Ovary (tissue), 10 donors: ENCODE measurements at places on chromosomes 4 and X. TPM values are rescaled to one million over a fixed set of nuclear protein-coding genes. Genes with fewer than 3 reads are reported as not detected.

GRCh38 chrX:23792861-23793553 lies 10.0 kb downstream of the SAT1 start:
- no peak overlapping the region for H3K27ac ChIP-seq
- H3K4me3 ChIP-seq, result no peak overlapping the region
- H3K27me3 ChIP-seq, result no peaks in the 10 kb centered on the region
- H3K4me1 ChIP-seq, result no peaks in the 10 kb centered on the region
- H3K36me3 ChIP-seq, result no peaks in the 10 kb centered on the region
- DNase-seq, result no peak

GRCh38 chrX:40809210-40809609 lies 73.9 kb upstream of the MED14 start:
- no peak for DNase-seq
- no peaks in the 10 kb centered on the region for H3K4me1 ChIP-seq

DNA sequence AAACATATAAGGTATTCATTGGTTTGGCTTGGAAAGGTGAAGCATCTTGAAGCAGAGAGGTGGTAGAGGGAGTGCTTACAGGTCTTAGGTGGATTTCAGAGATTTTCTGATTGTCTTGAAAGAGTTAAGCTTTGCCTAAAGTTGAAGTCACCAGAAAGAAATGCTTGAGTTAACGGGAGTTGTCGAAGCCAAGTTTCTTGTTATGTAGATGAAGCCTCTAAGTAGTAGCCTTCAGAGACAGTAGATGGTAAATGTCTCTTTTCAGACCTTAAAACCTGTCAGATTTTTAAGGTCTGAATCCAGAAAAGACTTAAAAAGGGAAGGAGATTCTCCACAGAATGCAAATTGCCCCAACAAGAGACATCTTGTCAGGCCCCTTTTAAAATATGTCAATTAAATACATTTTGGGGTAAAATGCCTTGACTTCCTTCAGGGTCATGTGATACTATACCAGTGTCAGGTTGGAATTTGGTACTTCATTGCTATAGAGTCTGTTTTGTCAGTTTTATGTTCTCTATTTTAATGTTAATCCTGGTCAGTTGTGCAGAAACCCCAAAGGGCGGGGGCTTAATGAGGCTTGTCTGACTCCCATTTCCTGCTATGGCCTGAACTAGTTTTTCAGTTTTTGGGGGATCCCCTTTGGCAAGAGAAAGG lies 81.0 kb downstream of the PCDH18 start:
- DNase-seq, result no peak
- H3K4me3 ChIP-seq, result no peak overlapping the region
- no peaks in the 10 kb centered on the region for H3K4me1 ChIP-seq
- H3K36me3 ChIP-seq, result no peaks in the 10 kb centered on the region

DNA sequence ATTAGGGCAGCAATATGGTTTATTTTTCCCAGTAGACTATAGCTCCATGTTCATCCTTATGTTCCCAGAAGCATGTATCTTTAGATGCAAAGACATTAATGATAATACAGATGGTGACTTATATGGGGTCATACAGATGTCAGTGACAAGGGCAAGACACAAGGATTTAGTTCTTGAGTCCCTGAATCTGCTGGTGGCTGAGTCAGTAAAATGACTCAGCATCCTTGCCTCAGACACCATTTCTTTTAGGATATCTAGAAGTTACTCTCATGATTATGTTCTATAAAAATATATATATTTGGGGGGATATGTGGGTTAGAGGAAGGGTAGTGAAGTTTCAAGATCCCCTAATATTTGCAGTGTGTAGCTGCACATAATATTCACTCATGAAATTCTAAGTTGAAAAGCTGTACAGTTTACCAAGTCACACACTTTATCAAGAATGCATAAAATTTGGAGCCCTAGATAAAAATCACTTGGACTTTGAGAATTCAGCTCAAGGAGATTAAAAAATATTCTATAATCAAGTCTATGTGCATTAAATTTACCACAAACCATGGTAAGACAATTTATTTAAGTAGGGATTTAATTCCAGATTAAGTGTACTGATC lies 101.9 kb downstream of the LNX1 start:
- H3K4me3 ChIP-seq, result no peak overlapping the region
- no peak for DNase-seq
- H3K27ac ChIP-seq, result no peak overlapping the region
- no peaks in the 10 kb centered on the region for H3K36me3 ChIP-seq

DNA sequence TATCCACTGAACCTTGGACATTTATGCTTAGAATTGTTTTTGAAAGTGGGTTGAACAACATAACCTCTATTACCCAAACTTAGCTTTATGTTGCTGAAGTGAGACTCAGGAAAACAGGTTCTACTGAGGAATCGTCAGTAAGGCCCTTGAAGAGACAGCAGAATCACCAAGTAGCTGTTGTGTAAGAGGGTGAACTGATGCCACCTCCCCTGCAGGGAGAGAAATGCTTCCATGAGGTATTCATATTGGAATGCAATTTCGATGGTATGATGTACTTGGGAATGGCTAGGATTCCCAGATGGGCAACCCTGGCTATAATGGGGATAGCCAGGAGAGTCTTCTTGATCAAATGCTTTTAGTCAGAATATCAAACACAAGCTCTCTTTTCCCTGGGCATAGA lies 4.1 kb upstream of the SCRG1 start:
- H3K36me3 ChIP-seq, result no peaks in the 10 kb centered on the region
- H3K27me3 ChIP-seq, result no peaks in the 10 kb centered on the region
- DNase-seq, result no peak
- no peaks in the 10 kb centered on the region for H3K4me1 ChIP-seq
- H3K4me3 ChIP-seq, result no peak overlapping the region
- no peak overlapping the region for H3K27ac ChIP-seq

GRCh38 chr4:176834531-176834930 lies 41.8 kb upstream of the VEGFC start:
- no peaks in the 10 kb centered on the region for H3K27me3 ChIP-seq
- H3K36me3 ChIP-seq, result no peaks in the 10 kb centered on the region
- no peaks in the 10 kb centered on the region for H3K4me1 ChIP-seq
- no peak for DNase-seq
- no peak overlapping the region for H3K4me3 ChIP-seq

GRCh38 chr4:53786632-53787031 lies 195.3 kb upstream of the LNX1 start:
- H3K4me1 ChIP-seq, result peaks cover 8% of the 10 kb centered on the region
- no peaks in the 10 kb centered on the region for H3K27me3 ChIP-seq
- no peaks in the 10 kb centered on the region for H3K36me3 ChIP-seq
- DNase-seq, result peak; percentile 27

- no peak for DNase-seq
- H3K4me1 ChIP-seq, result no peaks in the 10 kb centered on the region
- H3K36me3 ChIP-seq, result no peaks in the 10 kb centered on the region
- H3K27ac ChIP-seq, result no peak overlapping the region
Observed at GRCh38 chr4:110754716-110755115, 131.8 kb upstream of the PITX2 start.

DNA sequence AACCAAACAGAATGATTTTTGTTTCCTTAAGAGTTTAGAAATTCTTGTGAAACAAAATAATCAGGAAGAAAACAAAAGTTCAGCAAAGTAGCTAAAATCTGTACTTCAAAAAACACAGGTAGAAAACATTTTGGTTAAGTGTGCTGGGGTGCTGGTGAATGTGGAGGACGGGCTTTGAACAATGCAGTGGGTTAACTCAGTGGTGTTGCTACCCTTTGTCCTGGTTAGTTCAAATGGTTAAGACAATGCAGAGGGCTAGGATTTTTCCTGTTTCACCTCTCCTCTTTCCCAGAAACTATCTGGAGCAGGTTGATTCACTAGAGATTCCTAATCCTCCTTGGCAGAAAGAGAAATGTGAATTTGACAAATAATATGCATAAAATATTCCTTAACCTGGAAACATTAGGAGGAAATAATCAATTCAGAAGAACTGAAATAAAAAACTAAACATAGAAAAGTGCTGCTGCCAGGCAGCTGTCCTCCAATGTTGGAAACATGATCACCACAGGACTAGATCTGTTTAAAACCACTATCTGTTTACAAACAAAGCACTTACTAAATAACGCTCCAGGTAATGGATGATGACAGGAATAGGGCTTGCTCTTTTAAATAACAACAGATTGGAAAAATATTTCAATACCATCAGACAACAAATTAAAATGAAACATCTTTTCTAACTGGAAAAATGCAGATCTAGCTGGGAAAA lies 148.9 kb downstream of the MAML3 start:
- H3K27ac ChIP-seq, result no peak overlapping the region
- DNase-seq, result no peak
- H3K36me3 ChIP-seq, result no peaks in the 10 kb centered on the region
- no peaks in the 10 kb centered on the region for H3K27me3 ChIP-seq
- no peak overlapping the region for H3K4me3 ChIP-seq

GRCh38 chr4:89829470-89830138 lies 7.4 kb downstream of the SNCA start:
- H3K27me3 ChIP-seq, result no peaks in the 10 kb centered on the region
- no peaks in the 10 kb centered on the region for H3K36me3 ChIP-seq
- no peaks in the 10 kb centered on the region for H3K4me1 ChIP-seq
- DNase-seq, result no peak
- H3K27ac ChIP-seq, result no peak overlapping the region

DNA sequence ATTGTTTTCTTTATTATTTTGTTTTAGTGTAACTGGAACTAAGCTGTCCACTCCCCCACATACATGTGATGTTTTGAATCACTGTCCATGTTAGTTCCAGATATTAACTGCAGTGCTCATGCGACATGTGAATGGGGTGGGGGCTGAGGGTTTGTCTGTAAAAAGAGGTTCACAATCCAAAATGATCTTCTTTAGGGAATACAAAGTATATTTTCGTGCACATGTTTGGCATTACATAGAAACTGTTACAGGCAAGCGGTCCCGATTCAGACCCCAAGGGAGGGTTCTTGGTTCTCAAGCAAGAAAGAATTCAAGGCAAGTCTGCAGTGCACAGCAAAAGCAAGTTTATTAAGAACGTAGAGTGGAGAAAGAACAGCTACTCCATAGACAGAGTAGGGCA lies 296.5 kb upstream of the CLNK start:
- no peak overlapping the region for H3K4me3 ChIP-seq
- DNase-seq, result no peak
- no peaks in the 10 kb centered on the region for H3K36me3 ChIP-seq
- H3K27ac ChIP-seq, result no peak overlapping the region
- no peaks in the 10 kb centered on the region for H3K27me3 ChIP-seq

GRCh38 chr4:38582889-38583470 lies 81.0 kb upstream of the KLF3 start:
- no peak for DNase-seq
- H3K36me3 ChIP-seq, result no peaks in the 10 kb centered on the region
- no peak overlapping the region for H3K27ac ChIP-seq
- no peaks in the 10 kb centered on the region for H3K4me1 ChIP-seq
- no peak overlapping the region for H3K4me3 ChIP-seq
- no peaks in the 10 kb centered on the region for H3K27me3 ChIP-seq

DNA sequence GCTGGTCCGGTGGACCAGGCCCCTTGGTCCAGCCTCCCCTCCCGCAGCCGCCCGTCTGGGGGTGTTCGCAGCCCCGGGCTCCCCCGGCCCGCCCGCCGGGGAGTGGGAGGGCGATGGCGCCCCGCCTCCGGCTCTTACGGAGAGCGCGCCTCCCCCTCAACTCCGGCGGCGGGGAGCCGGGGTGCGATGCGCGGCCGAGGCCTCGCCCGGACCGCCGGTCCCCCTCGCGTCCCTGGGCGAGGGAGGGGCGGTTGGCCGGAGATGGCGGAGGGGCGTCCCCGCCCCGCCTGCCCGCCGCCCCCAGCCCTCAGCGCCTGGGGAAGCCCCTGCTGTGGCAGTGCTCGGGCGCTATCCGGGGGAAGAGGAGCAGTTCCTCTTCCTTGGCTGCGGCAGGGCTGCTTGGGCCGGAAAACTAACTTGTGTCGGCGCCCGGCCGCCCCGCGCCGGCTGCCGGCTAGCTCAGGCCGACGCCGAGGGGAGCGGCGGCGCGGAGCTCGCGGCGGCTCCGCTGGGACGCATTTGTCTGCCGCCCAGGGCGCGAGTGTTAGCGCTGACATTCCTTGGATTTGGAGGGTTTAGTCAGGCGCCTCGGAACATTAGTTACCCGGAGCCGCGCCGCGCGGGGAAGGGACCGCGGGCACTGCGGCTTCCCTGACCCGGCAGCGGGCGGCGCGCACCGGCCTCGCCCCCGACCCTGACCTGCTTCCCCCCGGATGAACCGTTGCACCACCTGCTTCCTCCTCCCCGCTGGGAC lies 994 bp downstream of the GALNT7 start:
- H3K27me3 ChIP-seq, result no peaks in the 10 kb centered on the region
- no peaks in the 10 kb centered on the region for H3K36me3 ChIP-seq
- peak overlapping the region; percentile 73 for H3K4me3 ChIP-seq
- H3K27ac ChIP-seq, result peak overlapping the region; percentile 96
- peak; percentile 78 for DNase-seq

DNA sequence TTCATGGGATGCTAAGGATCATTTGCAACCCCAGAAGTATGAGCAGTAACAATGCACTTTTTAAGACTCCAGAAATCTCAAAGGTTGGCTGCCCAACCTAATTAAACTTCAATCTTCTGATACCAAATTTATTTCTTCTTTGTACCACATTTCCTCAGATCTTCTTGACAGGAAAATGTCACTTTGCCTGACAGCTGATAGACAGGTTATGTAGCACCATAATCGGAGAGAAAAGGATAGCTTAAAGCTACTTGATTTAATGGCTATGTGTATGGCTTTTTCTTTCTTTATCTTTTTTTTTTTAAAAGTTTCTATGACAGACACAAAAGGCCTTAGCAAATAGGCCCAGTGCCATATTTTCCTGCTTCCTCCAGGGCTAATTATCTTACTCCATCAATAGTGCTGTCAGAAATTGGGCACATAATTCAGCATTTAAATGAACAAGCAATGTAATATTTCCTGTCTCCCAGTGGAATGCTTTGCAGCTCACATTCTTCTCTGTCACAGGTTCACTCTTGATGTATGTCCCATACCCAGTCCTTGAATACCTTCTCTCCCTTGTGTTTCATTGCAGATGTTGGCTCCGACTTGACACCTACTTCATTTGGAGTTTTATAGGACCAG lies 795.7 kb downstream of the ADGRL3 start:
- H3K27me3 ChIP-seq, result no peaks in the 10 kb centered on the region
- DNase-seq, result no peak
- no peak overlapping the region for H3K27ac ChIP-seq
- H3K4me3 ChIP-seq, result no peak overlapping the region
- no peaks in the 10 kb centered on the region for H3K4me1 ChIP-seq
- H3K36me3 ChIP-seq, result no peaks in the 10 kb centered on the region

DNA sequence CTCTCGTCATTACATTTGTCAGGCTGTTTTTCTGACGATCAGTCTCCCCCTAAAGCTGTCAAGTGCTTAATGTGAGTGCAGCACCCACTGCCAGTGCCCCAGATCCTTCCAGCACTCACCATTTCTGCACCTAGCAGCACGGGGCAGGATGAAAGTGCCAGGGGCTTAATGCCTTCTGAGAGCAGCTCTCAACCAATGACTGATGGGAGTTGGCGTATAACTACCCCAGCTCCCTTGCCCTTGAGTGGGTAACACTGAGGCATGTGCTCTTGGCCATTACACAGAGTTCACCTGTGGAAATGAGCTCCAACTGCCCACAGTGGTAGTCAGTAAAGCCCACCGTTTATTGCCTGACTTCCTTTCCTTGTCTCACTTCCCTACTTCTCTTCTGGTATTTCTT lies 226.2 kb upstream of the BCOR start:
- H3K4me3 ChIP-seq, result no peak overlapping the region
- no peak overlapping the region for H3K27ac ChIP-seq
- H3K36me3 ChIP-seq, result no peaks in the 10 kb centered on the region
- H3K4me1 ChIP-seq, result no peaks in the 10 kb centered on the region

Gene ART3
- 0.11 TPM for polyA plus RNA-seq

Gene P2RY10
- 1.9 TPM for polyA plus RNA-seq

Gene HTR2C
- polyA plus RNA-seq, result not detected

Gene BRCC3
- polyA plus RNA-seq, result 5.9 TPM

Gene ADGRL3
- polyA plus RNA-seq, result 0.88 TPM

Gene LNX1
- polyA plus RNA-seq, result 1.0 TPM
